ENCODE measurements at places on chromosomes 7 and 10. TPM values are rescaled to one million over a fixed set of nuclear protein-coding genes. Genes with fewer than 3 reads are reported as not detected.
A peak's percentile ranks its signal among the peaks of the same experiment; 100 is the strongest.

GRCh38 chr10:101601541-101601940 lies 13.4 kb downstream of the DPCD start:
- DNase-seq: no peak

DNA sequence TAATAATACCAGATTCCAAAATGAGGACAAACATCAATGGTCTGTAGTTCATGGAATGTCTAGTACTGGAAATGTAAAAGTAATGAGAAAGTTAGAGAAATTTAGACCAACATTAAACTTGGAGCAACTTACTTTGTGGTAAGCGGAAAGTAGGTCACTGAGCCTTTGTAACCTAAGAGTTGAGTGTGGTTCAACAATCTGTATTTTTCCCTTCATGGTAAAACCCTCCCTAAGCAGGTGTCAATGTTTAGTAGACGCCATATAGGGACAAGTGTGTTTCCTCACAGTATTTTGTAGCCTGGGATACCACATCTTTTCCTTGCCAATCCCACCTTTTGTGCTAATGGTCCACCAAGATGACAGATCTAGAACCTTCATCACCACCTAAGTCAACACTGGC lies 67.3 kb upstream of the RSU1 start:
- no peak for DNase-seq

DNA sequence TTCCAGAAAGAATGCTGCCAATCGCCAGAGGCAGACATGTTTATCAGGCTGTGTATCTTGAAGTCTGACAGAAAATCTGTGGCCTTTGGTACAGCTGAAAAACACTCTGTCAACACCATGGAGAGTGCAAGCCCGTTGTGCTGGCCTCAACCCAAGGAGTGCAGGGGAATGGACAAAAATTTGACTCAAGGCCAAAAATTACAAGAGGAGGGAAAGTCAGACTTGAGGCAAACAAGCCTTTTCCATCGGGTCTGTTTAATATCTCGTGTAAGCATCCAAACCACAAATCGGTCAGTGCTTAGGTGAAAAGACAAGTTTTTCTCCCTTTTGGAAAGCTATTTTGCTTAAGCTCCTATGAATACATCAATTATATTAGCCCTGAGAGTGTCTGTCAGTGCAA lies 305.3 kb upstream of the NFE2L3 start:
- no peak for DNase-seq

The TFPI2 gene
- total RNA-seq: not detected

The MMRN2 gene
- not detected for total RNA-seq

DNA sequence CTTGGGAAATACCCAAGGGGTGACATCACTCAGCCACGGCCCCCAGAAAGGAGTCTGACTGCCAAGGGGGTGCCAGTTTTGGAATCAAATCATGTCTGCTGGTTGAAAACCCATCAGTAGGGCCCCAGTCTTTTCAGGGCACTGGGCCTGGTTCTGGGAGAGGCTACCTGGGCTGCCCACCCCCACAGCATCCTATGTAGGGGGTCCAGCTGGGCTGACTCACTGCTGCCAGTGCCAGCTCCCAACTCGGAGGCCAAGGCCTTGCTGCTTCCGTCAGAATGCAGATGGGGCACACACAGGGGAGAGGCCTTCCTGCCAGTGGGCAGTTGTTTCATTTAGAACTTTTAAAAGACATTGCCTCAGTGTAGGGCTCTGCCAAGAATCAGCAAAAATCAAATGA lies 39.5 kb upstream of the DMBT1 start:
- DNase-seq: no peak

- no peak for DNase-seq
Measured at GRCh38 chr10:117653170-117653515, 110.6 kb downstream of the EMX2 start.

The SH2B2 gene
- total RNA-seq: 109 TPM

GRCh38 chr7:19648791-19649190 lies 60.0 kb downstream of the POLR1F start:
- DNase-seq: no peak

DNA sequence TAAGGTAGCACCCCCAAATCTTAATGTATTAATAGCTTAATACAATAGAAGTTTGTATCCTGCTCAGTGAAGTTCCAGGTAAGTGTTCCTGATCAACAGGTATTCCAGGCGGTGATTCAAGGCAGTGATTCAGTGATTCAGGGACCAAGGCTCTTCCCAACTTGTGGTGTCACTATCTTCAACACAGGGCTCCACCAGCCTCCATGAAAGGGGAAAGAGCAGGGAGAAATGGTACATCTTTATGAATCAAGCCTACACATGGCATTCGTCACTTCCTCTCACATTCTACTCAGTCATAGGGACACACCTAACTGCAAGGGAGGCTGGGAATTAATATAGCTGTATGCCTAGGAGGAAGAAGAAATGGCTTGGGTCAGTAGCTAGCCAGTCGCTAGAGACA lies 5.1 kb downstream of the GOLGA7B start:
- DNase-seq: no peak

DNA sequence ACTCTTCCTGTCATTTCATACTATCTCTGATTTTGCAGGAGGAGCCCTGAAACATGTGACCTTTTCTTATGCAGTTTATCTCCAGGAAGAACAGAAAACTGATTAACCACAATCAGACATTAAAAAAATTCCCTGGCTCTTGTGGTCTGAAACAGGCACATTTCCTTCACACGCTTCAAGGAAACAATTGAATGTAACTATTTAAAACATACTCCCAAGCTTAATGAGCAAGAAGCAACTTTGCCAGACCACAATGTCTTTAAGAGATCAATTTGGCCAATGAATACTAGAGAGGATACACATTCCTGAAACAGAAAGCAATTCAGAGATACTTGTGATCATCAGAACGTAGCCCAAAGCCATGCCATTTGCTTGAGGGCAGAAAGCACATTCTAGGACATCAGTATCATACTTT lies 65.8 kb downstream of the PIP4K2A start:
- no peak for DNase-seq

GRCh38 chr10:93994438-93994801 lies 689 bp downstream of the PLCE1 start:
- no peak for DNase-seq

The SHH gene
- total RNA-seq: not detected

GRCh38 chr7:74083928-74084721 lies 521 bp downstream of the LIMK1 start:
- DNase-seq: peak; percentile 75

- DNase-seq: no peak
Measured at GRCh38 chr10:34206078-34206934, 608.8 kb downstream of the PARD3 start.

DNA sequence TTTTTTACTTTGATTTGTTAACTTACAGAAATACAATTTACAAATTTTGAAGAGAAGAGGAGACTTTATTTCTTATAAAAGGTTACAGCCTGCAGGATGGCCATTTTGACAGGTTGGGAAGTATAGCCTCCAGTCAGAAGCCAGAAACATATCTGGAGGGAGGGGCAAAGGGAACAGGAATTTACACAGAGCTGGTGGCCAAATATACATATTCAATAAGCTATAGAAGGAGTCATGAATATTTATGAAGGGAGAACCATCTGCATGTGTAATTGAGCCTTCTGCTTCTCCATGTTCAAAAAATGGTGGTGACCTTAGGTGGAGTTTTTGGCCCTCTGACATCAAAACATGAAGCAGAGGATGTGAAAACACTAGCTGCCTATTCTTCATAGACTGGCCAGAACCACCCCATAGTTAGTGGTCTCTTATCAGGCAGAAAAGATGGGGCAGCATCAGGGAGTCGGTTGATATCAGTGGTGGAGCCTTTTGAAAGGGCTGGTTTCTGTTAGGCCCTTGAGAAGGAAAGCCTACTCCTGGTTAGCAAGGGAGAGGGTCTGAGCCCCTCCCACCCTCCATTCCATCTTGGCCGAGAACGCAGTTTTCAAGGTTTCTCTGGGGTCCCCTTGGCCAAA lies 57.2 kb downstream of the ENTPD1 start:
- no peak for DNase-seq

DNA sequence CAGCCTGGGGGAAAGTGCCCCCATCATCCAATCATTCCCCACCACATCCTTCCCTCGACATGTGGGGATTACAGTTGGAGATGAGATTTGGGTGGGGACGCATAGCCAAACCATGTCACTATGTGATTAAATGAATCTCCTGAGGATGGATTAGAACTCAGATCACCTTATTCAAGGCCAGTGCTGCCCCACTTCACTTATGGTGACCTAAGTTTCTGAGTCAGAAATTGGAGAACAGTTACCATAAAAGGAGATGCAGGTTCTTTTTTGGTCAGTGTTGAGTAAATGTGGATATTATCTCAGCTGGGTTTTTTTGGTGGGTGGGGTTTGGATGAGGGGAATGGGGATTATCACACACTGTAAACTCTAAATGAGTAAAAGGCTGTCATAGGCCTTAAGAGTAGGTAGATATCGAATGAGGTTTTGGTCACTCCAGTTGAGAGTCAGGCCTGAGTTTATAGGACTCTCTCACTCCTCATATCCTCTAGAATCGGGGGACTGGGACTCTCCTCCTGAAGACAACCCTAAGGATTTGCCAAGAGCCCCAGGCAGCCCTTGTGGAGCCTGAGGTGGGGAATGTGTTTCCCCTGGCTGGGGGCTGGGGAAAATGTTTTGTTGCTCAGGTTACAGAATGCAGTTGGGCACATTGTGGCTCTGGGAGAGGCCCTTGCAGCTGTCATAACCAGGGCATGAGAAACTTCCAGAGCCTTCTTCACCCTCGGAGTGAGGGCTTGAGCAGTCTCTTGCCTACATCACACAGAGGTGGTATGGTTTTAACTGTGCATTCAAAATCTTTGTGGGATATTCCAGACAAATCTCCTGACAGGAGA lies 213.0 kb downstream of the BAMBI start:
- DNase-seq: no peak

DNA sequence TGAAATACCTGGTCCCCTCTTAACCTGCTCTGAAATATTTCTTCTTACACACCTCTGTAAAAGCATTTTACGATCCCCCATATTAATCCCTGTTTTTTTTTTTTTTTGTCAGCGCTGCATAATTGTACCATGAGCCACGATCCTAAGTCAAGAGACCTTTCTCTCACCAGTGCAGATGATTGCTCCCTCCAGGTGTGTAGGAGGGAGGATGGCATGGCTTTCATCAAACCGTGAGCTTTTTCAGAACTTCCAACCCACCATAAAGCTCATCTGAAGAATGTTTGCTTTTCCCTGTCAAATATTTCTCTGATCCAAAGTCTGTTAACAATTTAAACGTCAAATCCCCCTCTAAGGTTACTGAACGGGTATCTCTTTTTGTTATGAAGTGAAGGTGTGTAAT lies 28.2 kb upstream of the SEPHS1 start:
- no peak for DNase-seq

The TRIM24 gene
- 26.8 TPM for total RNA-seq

GRCh38 chr7:99997545-99998137 lies 17.8 kb upstream of the ZKSCAN1 start:
- DNase-seq: no peak

The MET gene
- total RNA-seq: not detected

The ARMC3 gene
- not detected for total RNA-seq

The CDH23 gene
- total RNA-seq: 8.1 TPM

DNA sequence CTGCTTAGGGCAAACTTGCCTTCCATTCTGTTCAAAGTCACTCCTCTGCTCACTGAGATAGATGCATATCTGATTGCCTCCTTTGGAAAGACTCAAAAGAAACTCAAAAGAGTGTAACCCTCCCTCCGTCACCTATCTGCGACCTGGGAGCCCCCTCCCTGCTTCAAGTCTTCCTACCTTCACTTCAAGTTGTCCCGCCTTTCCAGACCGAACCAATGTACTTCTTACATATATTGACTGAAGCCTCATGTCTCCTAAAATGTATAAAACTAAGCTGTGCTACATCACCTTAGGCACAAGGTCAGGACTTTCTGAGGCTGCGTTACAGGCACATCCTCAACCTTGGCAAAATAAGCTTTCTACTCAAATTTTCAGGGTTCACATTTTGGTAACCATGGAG lies 77.4 kb upstream of the C1GALT1 start:
- no peak for DNase-seq

DNA sequence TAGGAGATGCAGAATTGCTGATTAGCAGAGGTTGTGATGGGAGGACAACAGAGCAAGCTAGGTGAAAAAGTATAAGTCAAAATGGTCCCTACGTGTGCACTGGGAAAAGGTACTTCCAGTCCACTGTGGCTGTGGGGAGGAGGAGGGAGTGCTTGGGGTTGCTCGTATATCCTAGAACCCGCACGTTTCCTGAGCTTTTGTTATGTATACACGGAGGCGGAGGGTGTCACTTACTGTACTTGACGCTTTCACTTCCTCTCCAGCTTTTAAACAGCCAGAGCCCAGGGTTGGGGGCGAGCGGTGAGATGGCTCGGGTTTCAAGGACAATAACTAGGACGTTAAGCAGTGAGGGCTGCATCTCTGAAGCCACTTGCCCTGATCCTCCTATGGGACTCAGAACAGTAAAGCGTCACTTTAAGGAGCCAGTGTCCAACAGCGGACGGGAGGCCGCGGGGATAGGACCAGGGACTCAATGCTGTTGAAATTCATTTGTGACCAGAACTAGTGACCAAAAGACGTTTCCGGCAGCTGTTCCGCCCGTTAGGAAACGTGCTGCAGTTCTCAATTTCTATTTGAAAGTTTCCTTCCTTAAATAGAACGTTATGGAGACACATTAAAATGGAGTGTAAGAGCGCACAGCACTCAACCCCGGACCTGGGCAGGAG lies 985 bp upstream of the ETV1 start:
- DNase-seq: no peak

- no peak for DNase-seq
Measured at GRCh38 chr7:99766484-99767099, 17.4 kb downstream of the CYP3A4 start.

The TRPV6 gene
- not detected for total RNA-seq

DNA sequence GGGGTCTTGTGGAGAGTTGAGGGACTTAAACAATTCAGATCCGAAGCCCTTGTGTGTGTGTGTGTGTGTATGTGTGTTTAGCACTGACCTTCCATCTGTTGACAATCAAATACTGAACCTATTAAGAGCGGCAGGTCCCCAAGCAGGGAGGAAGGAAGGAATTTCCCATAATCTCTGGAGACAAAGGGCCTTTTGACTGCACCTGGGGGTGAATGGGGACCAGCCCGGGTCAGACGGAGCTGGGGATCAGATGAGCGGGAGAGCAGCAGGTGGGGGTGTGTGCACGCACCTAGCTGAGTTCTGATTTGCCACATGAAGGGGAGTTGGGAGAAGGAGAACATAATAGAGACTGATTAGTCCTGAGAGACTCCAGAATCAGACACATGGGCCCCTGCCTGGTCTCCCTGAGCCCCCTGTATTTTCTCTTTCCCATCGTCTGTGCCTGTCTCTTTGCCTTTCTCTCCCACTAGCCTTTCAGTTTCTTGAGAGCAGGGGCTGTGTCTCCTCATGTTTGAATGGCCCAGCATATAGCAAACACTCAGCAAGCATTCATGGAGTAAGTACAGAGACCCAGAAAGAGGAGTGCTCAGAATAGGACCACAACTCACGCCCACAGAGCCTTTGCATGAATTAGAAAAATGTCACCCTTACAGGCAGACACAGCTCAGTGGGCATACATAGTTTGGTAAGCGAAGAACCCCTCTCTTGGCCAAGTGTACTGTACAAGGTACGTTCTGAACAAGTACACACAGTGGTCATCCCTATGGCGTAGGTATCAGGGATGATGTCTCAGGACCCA lies 288.3 kb upstream of the HABP2 start:
- no peak for DNase-seq

GRCh38 chr7:452791-453455 lies 66.7 kb downstream of the PDGFA start:
- DNase-seq: no peak

The TRPV5 gene
- not detected for total RNA-seq

- DNase-seq: no peak
Measured at GRCh38 chr7:87300756-87301155, 44.7 kb upstream of the CROT start.

GRCh38 chr7:133434246-133434865 lies 181.5 kb downstream of the EXOC4 start:
- peak; percentile 9 for DNase-seq

The TBL2 gene
- total RNA-seq: 47.9 TPM

The GIMAP1 gene
- total RNA-seq: not detected

The GPR26 gene
- total RNA-seq: not detected

The OR13A1 gene
- 17.4 TPM for total RNA-seq
